ENCODE measurements at places on chromosomes 2 and 18. TPM values are rescaled to one million over a fixed set of nuclear protein-coding genes. Genes with fewer than 3 reads are reported as not detected.
A peak's percentile ranks its signal among the peaks of the same experiment; 100 is the strongest.

Gene CHST10
- polyA plus RNA-seq: 30.0 TPM

DNA sequence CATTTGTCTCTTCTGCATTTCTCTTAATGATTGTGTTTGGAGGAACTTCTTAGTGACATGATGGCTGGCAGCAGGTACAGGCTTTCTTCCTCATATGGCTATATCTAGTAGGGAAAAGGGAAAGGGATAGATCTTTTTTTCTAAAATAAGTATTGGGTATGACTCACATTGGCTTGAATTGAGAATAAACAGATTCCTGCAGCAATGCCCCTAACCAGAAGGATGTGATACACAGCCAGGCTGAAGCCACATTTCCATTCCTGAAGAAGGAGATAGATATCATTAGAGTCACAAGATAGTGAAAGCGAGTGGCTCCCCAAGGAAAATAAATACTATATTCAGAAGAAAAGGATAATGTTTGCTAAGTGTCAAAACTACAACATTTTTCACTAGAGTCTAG lies 61.1 kb downstream of the VWC2L start:
- DNase-seq: no peak

Gene ZBTB7C
- 2.3 TPM for polyA plus RNA-seq

GRCh38 chr2:238488347-238488826 lies 61.7 kb downstream of the ASB1 start:
- no peak for DNase-seq

DNA sequence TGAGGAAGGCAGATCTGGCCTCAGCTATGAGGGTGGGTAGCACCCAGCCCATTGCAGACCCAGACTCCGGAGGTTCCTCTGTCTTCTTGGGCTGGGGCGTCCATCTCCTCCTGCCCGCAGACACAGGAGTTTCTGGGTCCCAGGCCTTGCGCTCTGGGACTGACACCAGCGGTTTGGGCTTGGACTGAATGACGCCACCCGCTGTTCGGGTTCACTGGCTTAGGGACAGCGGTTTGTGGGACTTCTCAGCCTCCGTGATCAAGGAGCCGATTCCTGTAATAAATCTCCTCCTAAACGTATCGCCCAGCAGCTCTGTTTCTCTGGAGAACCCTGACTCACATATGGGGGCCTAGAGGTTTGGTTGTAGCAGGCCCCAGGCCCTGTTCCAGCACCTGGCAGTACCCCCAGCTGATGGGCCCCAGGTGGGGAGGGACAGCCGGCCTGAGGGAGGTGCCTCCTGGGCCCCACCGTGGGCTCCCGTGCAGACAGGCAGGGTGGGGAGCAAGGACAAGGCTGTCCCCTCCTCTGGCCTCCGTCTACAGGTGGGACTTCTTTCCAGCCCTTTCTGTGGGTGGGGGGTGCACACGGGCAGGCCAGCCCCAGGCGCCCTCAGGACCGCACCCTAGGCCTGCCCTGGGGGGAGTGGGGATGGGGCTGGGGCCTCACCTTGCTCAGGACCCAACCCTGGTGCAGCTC lies 4.5 kb upstream of the AQP12A start:
- DNase-seq: no peak

Gene ACVR2A
- polyA plus RNA-seq: 14.2 TPM

GRCh38 chr2:3195641-3196476 lies 181.8 kb downstream of the EIPR1 start:
- peak; percentile 41 for DNase-seq

DNA sequence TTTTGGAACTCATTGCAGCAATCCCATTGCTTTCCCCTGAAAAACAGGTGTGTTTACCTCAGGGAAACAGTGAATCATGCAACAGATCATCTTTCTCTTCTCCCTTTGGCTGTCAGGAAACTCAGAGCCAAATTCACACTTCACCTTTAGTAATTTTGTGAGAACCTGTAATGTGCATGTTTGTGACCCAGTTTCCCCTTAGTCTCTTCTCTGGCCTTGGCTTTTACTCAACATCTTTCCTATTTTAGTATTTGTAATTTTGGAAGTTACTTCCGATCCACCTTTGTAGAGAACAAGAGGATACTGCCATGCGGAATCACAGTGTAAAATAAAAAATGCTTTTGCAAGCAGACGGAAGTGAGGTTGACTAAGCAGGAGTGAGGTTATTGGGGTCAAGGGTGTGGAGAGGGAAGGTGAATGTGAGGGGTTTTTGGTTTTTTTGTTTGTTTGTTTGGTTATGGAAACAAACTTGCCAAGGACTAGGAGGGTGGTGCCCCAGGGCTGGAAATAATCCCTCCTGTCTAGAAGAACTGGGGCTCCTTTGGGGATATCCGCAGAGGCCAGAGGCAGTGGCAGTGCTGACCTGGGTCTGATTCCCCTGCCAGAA lies 14.0 kb downstream of the ASPRV1 start:
- no peak for DNase-seq

GRCh38 chr2:105261061-105261460 lies 19.5 kb downstream of the GPR45 start:
- no peak for DNase-seq

DNA sequence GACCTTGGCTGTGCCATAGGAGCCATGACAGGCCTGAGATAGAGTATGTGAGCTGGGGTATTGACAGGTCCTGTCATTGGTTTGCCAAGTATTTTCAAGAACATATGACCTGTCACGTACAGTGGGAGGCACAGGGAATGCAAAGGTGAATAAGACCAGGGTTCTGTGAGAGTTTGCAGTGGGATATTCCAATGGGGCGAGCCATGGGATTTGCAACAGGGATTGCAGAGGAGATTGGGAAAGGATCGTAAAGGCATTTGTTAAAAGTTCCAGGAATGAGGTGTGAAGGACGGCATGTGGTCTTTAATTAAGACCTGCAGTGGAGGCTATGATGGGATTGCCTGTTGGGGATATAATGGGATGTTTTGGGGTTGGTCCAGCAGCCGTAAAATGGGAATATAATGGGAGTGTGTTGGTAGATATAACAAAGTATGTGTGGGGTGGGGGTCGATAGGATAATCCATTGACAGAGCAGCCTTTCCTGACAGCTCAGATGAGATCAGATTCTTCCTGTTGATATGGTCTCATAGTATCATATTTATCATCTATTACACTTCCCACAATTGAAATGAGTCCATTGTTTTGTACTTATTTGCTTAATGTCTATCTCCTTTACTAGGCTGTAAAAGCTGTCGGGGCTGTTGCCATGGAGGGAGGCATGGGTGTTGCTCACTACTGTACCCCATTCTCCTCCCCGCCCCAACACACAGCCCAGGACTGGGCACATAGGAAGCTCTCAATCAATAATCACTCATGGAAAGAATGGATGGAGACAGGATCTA lies 38.1 kb downstream of the PKDCC start:
- DNase-seq: no peak

Gene CPLX4
- polyA plus RNA-seq: not detected

Gene AMER3
- polyA plus RNA-seq: 0.26 TPM

Gene HIBCH
- 66.7 TPM for polyA plus RNA-seq

DNA sequence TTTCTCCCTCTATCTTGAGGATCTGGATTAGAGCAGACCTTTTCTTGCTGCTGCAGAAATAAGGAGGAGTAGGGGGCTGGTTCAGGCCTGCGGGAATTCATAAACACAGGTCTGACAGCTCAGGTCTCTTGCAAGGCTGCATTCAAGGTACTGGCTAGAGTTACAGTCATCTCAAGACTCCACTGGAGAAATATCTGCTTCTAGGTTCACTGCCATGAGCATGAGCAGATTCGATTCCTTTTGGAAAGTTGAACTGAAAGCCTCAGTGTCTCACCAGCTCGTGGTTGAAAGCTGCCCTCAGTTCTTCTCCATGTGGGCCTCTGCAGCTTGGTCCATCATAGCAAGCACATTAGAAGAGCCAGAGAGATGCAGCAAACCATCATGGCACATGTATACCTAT lies 124.4 kb upstream of the SETBP1 start:
- no peak for DNase-seq

GRCh38 chr2:74317701-74318100 lies 25.5 kb downstream of the SLC4A5 start:
- no peak for DNase-seq

DNA sequence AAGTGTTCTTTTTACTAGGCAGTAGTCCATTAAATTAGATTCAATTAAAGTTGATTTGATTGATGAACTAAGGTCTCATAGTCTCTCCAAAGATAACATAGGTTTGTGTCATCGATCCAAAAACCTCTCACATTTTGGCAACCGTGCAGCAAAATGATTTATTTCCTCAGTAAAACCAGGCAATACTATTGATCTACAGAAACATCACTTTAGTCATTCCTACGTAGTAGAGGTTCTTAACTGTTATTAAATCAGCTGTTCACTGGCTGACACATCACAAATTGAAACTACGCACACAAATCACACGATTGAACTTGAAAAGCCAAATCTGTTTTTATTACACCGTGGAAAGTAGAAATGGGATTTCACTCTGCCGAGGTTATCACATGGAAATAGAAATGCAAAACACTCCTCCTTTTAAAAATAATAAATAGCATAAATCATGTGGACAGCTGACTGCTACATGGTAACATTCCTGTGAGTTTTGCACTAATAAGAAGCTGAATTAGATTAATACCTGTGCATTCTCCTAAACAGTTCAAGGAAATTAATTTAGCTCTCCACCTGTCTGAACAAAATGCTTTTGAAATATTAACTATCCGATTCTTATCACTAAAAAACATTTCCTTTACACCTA lies 262.5 kb downstream of the CDH20 start:
- DNase-seq: no peak

Gene TMBIM1
- polyA plus RNA-seq: 18.8 TPM

Gene ANKRD30BL
- not detected for polyA plus RNA-seq

DNA sequence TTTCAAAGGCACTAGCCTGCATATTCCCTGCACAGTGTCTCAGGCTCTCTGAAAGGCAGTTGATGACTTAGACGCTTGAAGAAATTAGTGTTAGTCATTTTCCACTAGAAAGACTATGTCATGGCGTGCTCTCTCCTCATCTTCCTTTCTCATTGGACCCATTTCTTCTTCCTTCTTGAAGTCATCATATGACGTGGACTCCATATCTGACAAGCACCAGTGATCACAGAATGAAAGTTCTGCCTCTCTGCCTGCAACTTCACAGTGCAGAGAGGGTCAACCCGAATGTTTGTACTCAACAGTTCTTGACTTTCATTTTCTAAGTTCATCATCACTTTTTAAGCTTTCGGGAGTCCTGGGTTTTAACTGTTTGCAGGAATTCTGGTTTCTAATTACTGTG lies 63.7 kb upstream of the CYRIA start:
- DNase-seq: no peak

DNA sequence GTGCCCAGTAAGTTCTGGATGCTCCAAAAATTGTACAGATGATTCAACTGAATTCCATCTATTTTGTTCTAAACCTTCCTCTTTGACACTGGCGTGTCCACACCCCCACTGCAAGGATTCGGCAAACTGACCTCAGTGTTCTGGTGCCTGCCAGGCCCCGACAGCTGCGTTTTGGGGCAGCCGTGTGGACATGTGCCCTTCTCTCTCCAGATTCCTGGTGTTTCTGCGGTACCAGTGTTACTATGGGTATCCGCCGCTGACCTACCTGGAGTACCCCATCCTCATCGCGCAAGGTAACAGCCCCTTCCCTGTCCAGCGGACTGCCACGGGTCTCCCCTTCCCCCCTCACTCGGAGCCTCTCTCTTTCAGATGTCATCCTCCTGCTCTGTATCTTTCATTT lies 5.0 kb downstream of the SLC66A3 start:
- no peak for DNase-seq

GRCh38 chr2:158011055-158011771 lies 90.5 kb upstream of the UPP2 start:
- DNase-seq: no peak

Gene ID2
- polyA plus RNA-seq: 409 TPM

DNA sequence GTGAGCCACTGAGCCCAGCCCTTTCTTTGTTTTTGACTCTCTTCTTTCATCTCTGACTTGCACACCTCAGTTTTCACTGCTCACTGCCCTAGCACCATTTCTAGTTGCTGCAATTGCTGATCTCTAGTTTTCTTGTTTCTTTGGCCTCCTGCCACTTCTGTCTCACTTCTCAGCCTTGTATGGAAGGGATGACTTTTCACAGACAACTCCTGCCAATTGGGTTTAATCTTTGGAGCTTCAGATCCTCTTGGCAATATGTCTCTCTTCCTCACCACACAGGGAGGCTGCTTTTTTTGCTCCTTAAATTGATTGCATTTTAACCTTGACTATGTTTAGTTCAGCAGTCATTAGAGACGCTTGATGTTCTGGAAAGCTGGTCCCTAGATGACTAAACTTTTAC lies 323.1 kb downstream of the CTNNA2 start:
- DNase-seq: no peak

- no peak for DNase-seq
These were observed 4.4 kb downstream of the EPB41L3 start for GRCh38 chr18:5539391-5539790.

DNA sequence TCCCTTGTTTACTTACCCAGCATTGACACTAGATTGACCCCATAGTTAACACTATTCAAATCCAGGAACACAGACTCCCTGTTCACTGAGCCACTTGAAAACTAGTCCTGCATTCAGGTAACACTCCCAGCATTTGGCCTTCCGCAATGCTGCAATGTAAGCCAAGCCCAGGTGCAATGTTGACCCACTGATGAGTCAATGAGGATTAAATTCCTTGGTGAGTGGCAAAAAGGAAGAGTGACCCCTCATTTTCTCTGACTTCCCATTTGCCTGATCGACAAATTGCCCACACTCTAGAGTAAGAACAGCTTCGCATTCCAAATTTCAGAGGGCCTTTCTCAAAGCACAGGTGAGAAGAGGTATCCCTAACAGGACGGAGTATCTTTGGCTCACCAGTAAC lies 251.9 kb downstream of the FBXO15 start:
- DNase-seq: no peak

Gene FAM110C
- polyA plus RNA-seq: 0.60 TPM

DNA sequence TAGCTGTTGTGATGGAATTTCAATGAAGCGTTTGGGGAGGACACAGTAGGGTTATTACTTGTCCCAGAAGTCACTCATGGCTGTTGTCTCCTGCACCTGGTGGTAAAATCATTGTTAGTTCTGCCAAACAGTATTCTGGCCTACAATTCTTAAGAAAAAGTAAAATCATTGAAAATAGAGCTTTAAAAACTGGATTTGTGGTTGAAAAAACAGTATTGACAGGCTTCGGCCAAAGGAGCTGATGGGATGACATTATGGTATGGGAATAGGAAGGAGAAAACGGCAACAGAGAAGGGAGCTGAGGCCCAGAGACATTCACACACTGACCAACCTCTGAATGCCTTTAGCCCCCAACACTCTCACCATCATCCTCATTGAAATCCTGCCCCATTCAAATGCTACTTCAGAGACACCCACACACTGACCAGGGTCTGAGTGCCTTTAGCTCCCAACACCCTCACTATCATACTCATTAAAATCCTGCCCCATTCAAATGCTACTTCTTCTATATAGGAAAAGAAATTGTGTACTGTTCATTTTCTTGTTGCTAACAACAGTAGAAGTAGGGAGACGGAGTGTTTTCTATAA lies 114.1 kb upstream of the OSR1 start:
- no peak for DNase-seq

Gene GPAT2
- 2.2 TPM for polyA plus RNA-seq

DNA sequence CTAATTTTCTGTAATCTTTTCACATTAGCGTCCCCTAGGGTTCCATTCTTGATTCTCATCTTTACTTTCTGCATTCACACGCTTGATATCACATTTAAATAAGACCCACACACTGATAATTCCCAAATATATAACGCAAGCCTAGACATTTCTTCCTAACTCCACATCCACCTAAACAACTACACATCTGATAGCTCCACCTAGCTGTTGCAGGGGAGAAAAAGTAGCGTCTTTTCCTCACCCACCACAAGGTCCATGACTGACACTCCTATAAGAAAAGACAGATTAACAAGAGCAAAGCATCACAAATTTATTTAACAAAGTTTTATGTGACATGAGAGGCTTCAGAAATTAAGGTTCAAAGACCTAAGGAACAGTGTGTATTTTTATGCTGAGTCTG lies 862.2 kb upstream of the DDX18 start:
- no peak for DNase-seq
